ENCODE measurements at places on chromosomes 12 and 14. TPM values are rescaled to one million over a fixed set of nuclear protein-coding genes. Genes with fewer than 3 reads are reported as not detected.

- DNase-seq: no peak
These were observed 35.7 kb downstream of the R3HDM2 start for GRCh38 chr12:57395121-57395520.

GRCh38 chr12:120013659-120014380, 24.8 kb downstream of the BICDL1 start:
- peak; percentile 77 for DNase-seq

- no peak for DNase-seq
These were observed 28.7 kb downstream of the COX8C start for GRCh38 chr14:93375673-93376156.

DNA sequence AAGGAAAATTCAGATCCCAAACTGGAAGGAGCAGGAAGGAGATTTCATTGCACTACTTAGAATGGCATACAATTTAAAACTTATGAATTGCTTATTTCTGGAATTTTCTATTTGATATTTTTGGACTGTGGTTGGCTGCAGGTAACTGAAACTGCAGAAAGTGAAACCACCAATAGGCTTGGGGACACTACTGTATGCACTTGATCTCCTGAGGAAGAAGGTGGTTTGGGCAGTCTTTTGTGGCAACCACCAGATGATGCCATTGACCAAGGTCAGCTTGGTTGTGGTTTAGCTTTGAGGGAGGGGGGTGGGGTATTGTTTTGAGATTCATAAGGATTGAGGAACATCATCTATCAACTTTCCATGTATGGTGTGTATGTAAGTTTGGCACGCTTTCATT, 209.5 kb upstream of the STXBP6 start:
- no peak for DNase-seq

DNA sequence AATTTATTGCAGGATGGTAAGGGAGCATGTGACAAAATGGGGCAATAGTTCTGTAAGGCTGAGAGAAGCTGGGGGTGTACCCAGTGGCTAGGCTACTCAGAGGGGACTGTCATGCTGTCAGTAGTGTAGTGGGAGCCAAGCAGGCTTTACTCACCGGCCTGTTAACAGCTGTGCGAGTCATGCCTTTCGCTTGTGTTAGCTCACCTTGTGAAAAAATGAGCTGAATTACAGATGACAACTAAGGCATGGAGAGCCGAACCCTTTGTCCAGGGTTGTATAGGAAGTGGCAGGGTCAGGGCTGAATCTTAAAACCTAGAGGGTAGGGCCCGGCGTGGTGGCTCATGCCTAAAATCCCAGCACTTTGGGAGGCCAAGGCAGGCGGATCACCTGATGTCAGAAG, 37.9 kb downstream of the SH2B3 start:
- DNase-seq: no peak

The LRFN5 gene
- not detected for total RNA-seq

DNA sequence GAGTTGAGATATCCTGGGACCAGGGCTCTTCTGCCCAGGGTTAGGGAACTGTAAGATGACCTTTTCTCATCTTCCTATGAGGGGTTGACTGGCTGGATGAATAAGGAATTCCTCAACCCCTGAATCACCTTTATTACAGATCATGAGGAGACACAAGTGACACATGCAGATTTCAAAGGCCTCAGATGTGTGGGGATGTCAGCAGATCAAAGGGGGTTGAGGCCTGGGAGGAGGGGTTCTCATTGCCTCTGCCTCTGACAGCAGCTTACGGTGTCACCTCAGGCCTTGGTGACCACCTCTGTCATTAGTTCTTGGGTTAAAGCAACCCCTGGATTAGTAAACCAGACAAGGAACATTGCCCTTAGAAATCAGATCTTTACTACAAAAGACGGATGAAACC, 2.1 kb upstream of the KRT72 start:
- peak; percentile 61 for DNase-seq

DNA sequence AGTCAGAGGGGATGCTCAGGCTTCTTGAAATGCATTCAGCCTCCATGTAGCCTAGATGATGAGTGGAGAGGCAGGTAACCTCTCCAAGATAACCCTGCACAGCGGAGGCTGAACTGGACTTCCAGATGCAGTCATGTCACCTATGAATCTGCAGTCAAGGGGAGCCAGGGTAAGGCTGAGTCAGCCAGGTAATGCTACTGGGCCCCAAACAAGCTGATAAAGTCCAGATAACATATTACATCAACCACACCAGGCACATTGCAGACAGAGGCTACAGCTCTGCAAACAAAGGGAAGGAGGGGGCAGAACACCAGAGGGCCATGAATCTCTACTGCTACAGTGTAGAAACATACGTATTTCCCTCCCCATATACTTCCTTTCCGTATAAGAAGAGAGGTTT, 14.0 kb downstream of the RNASE9 start:
- no peak for DNase-seq

The TTC5 gene
- 23.7 TPM for total RNA-seq

- no peak for DNase-seq
These were observed 282.5 kb upstream of the TMPO start for GRCh38 chr12:98232753-98233390.

The PLEK2 gene
- 1.1 TPM for total RNA-seq

DNA sequence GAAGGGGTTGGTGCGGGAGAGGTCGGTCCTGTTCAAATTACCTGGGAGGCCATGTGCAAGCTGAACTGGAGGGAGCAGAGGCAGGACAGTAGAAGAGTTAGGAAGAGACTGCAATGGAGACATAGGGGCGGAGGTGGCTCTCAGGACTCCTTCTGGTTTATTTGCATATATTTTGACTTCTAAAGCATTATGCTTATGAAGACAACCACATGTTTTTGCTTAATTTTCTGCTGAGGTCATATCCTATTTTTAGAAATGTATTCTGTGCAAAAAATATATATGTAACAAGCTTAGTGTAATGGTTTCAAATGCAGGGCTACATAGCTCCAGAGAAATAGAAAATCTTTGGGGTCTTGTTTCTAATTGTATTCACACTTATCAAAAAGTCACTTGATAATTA, 137.0 kb upstream of the MDM1 start:
- DNase-seq: no peak

Measured in naive thymus-derived CD4-positive, alpha-beta T cell (primary cell).